ENCODE measurements at places on chromosomes 5 and 9.

DNA sequence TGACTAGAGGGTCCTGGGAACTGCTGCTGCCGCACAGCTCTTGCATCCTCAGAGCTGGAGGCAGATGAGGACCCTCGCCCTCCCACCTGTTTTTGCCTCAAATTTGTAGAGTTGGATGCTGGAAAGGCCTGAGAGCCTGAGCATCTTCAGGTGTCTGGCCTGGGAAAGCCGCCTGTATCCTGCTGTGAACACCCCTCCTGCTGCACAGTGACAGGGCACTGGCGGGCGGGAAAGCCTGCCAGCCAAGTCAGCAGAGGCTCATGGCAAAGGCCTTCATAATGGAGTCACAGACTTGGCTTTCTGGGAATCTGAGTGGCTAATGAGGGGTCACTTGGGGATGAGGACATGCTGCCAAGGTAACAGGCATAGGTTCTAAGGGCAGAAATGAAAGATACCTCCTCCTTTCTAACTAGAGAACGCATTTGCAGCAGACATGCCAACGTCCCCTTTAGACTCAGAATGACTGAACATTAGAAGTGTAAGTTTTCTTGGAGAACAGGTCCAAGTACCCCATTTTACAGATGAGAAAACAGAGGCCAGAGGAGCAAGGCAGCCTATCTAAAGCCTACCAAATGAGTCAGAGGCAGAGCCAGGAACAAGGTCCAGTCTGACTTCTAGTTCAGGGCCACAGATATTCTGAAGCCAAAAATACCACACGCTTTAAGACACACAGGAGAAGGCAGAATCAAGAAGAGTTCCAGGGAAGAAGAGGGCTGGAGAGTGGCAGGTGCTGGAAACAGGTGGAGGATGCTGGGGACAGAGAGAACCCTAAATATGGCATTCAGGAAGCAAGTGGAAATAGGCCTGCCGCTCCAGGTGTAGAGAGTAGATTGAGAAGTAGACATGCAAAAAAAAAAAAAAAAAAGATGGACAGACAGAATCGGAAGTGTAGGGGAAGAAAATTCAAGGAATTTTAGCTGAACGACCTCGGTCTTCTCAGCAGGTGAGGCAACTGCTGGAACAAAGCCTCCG is 44.1 kb downstream of the EPB41L4B start:
- DNase-seq: no peak

DNA sequence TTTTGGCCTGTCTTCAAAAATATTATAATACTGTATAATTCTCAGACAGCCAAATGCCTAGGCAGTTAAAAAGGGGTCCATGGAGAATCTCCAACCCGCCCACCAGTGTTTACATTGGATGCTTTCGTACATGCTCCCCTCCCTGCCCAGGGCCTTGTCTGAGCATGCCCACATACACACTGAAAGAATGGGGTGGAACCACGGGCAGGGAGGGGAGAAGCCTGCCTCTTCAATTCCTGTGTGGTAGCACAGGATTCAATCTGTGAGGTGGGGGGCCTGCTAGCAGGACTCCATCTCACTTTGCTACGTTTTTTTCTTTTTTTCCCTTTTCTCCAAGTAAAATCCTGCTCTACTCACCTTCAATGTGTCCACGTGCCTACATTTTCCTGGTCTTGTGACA is 314.7 kb upstream of the GRAMD2B start:
- no peak for DNase-seq

- no peak for DNase-seq
Observed at GRCh38 chr5:64176301-64176700, 10.7 kb downstream of the RNF180 start.

DNA sequence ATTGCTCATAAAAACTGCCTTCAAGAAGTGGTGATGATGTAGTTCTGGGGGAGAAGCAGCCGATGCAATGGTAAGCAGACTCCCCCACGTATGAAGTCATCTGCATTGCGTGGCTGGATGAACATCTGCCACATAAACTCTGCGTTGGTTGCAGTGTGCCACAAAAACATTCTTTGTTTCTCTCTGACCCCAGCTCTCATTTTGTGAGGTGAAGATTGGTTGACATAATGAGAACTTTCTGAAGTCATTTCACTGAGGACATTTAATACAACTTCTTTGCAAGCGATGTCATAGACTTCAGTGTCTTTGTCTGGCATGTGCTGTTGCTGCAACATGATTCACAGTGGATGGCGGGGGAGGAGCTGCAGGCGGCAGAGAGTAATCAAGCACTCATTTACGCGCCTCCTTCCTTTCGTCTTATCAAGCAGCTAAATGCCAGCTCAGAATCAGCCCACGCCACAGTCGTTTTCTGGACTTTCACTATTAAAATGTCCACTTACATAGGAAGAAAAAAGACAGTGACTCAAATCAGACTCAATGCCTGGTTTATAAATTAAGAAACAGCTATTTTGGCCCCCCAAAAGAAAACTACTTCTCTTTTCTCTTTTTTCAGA is 91.5 kb upstream of the NFIL3 start:
- DNase-seq: no peak

- no peak for DNase-seq
Observed at GRCh38 chr9:137660144-137660543, 41.3 kb downstream of the EHMT1 start.

- no peak for DNase-seq
Observed at GRCh38 chr5:6181147-6181729, 197.1 kb downstream of the MED10 start.

DNA sequence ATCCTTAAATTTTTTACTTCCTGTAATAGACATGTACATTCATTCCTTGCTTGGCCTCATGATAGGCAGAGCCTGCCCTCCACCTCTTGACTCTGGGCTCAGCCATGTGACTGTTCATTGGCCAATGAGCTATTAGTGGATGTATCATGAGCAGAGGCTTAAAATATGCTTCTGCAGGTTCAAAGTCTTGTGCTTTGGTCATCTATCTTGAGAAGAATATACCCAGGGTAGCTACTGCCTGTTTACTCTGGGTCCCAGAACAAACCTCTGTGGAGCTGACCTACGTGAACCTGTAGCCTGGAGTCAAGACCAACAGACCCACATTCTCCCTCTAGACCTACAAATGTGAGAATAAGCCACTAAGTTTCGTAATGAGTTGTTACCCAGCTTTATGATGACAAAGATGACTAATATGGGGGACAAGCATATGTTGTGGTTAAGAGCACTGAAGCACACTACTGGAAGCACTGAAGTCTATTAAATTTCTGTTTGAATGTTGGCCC is 244.4 kb downstream of the MAST4 start:
- DNase-seq: no peak

- no peak for DNase-seq
Observed at GRCh38 chr5:56247592-56247991, 14.5 kb upstream of the ANKRD55 start.

- no peak for DNase-seq
Observed at GRCh38 chr9:133506653-133507038, 18.1 kb downstream of the MYMK start.

DNA sequence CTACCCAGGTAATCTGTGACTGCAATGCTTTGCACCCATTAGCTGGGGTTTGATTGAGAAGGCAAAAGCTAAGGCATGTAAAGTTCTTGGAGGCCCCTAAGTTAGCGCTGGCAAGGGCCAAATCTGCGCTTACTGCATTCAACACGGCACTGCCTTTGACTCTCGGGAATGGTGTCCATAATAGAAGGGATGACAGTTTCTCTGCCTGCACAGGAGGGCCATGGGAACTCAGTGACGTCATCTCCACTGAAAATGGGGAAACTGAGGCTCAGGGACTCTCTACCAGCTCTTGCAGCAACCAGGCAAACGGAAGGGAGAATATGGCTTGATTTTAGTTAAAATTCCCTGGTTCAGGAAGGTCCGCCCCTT is 487 bp downstream of the SPATA24 start:
- DNase-seq: no peak

GRCh38 chr9:90919883-90920282 is 118.3 kb downstream of the SYK start:
- DNase-seq: no peak

- no peak for DNase-seq
Observed at GRCh38 chr5:172466062-172466461, 11.7 kb upstream of the SH3PXD2B start.

- no peak for DNase-seq
Observed at GRCh38 chr9:134228649-134229048, 64.3 kb upstream of the RNU6ATAC start.

All from CD4-positive, alpha-beta T cell treated with Interferon gamma for 1 hour (primary cell).